ENCODE measurements at places on chromosomes 4 and X.

- no peak for DNase-seq
These were observed 89.6 kb downstream of the SHROOM2 start for GRCh38 chrX:9875801-9876200.

GRCh38 chrX:148914783-148915182 lies 414.4 kb downstream of the AFF2 start:
- no peak for DNase-seq

DNA sequence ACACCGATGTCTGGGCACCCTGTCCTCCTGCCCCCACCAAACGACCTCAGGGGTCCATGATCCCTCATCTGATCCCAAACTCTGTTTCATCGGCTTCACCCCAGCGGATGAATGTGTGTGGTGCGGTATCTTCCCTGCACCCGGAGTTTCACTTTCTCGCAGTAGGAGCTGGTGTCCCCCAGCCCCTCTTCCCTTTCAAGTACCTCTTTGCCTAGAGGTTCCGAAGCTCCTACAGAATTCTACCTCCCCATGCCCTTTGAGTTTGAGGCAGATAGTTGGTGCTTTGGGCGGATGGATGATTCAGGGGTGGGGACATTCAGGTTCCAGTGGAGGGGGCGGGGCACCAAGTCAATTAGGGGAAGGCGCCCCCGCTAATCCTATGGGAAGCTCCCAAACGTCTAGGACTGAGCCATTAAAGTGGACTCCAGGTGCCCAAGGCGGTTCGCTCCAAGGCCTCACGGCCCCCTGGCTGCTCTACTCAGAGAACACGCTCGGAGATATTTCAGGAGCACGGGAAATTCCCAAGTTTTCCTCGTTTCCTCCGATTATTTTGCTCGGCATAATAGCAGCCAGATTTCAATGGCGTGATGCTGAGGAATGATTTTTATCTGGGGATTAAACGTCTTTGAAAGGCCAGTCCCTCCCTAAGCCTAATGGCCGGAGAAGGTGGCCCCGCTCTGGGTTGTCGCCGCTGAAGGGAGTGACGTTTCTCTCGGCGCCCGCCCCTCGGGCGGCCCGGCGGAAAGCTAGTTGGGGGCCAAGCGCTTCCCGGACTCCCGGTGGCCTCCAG lies 1.3 kb downstream of the MSX1 start:
- no peak for DNase-seq

DNA sequence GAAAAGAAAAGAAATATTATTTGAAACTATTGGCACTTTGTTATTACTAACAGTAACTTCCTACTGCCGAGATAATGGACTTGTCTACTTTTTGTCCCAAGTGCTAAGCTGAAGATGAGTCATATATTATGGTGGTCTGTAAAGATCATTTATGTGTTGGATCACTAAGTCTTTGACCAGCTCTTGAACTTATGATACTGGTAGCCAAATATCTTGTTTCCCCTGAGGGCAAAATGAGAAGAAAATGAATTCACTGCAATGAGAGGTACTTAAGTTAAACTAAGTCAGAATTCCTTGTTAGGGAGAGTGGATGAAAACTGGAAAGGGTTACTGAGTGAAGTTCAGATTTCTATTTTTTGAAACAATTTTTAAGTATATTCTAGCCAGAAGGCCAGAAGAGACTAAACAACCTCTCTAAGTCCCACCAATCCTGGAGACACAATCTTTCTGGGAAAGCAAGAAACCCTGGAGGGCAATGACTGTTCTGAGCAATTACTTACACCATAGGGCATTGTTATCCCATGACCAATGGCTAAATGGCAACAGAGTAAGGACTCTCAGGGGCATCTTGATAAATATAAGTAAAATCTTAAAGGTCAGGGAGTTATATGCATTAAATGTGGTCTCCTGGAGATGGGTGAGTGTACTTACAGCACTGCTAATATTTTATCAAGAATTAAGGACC lies 287.7 kb downstream of the STIM2 start:
- no peak for DNase-seq

GRCh38 chrX:123570011-123570590 lies 162.8 kb downstream of the THOC2 start:
- DNase-seq, result no peak

DNA sequence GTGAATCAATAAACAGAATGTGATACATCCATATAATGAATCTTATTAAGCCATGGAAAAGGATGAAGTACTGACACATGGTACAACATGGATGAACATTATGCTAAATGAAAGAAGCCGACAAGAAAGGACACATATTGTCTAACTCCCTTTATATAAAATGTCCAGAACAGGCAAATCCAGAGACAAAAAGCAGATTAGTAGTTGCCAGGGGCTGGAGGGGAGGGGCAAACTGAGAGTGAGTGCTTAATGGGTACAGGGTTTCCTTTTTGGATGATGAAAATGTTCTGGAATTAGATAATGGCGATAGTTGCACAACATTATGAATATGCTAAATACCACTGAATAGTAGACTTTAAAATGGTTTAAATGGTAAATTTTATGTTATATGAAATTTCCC lies 17.4 kb downstream of the ADGRG4 start:
- no peak for DNase-seq

DNA sequence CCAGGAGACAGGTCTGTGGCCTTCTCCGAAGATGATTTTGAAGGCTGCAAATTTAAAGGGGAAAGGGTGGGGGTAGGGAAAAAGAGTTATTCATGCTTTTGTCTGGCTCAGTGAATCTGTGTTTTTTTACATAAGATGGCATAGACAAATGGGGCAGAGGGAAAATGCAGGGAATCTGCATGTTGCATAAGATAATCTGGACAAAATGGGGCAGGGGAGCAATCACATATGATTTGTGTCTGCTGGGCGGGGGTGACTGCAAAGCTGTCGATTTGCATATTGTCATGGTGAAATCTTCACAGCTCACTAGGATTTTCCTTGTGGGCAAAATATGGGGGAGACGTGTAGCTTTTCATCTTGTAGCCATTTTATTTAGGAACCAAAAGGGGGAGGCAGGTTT lies 29.4 kb upstream of the GYG2 start:
- no peak for DNase-seq

- DNase-seq, result no peak
These were observed 137.2 kb upstream of the ETNPPL start for GRCh38 chr4:108900018-108900580.

DNA sequence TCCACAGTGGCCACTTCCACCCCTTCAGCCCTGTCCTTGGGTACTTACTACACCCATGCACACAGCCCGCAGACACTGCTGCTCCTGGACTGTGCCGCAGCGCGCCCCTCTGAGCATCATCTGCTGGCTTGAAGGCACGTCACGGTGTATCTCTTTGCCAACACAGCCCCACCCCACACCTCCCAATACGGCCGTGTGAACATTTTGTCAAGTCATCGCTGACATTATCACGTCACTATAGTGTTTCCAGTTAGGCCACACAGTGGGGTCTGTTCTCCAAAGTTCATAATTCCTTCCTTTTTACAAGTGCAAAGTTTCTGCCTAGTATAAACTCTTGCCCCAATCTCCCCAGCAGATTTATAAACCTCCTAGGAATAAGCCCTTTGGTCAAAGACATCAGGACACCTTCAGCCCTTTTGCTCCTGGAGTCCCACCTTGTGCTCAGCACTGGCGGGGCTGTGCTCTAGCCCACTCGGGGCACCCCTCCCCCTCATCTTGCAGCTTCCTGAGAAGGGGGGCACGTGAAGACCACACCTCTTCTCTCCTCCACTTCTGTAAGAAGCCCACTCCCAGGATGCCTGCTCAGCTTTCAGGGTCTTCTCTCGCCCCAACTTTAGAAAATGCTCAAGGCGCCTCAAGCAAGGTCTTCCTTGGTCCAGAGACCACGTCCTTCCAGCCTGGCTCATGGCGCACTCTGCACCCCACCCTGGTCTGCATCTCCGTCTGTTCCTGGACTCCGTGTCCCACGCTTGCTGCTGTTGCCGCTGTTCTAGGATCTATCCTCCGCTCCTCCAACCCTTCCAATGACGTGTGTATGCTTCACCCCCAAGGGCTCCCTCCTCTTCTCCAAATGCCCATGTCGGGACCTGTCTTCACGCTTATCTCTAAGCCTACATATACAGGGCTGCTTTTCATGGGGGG lies 7.2 kb downstream of the FAM53A start:
- no peak for DNase-seq

- DNase-seq, result no peak
These were observed 93.3 kb downstream of the MAMLD1 start for GRCh38 chrX:150456466-150456865.

DNA sequence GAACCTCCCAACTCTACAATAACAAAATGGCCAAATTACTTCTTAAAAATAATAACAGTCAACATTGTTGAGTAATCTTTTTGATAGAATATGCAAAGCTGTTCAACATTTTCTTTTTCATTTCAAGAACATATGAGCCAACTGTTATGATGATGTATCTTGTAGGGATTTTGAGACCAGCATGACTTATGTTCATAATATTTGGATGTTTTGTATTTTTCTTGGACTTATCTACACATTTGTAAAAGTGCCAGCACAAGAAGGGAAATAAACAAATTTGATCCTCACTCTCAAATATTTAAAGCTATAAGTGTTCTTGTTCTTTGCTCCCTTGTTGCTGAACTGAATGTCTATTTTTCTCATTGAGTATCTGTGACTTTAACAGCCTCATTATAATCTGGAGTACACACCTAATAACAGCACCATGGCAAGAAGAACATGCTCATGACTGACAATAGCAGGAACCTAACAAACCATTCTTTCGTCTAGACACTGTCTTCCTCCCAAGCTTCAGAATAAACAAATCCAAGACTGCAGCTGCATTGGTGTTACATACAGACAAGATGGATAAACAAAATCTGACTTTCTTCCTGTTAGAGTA lies 1049.7 kb downstream of the FAT4 start:
- no peak for DNase-seq
